Kidney epithelial cell (primary cell): ENCODE measurements at places on chromosomes 2 and 18. TPM values are rescaled to one million over a fixed set of nuclear protein-coding genes. Genes with fewer than 3 reads are reported as not detected.

DNA sequence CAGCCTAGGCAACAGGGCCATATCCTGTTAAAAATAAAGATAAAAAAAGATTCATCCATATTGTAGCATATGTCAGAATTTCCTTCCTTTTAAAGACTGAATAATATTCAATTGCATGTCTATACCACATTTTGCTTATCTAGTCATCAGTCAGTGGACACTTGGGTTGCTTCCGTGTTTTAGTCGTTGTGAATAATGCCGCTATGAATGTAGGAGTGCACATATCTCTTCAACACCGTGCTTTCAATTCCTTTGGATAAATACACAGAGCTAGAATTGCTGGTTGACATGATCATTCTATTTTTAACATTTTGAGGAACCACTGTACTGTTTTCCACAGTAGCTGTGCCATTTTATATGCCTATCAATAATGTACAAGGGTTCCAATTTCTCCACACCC is 14.0 kb upstream of the PLB1 start:
- no peak for DNase-seq

DNA sequence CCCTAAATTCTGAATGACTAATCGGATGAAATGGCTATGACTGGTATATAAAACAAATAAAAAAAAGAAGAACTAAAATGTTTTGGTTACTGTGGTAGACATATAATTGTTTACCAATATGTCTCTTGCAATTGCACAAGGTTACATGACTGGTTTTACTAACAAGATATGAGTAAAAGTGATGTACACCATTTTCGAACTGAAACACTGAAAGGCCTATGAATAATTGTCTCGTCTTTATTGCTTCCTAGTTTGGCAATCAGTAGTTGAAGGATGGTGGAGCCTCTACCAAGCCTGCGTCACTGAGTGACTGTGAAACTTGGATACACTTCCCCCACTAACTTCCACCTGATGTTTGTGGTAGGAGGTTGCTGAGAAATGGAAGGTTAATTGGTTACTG is 16.5 kb downstream of the CDH19 start:
- no peak for DNase-seq

Gene KIDINS220
- 45.1 and 49.1 TPM in 2 replicates for total RNA-seq

Gene PCBP1
- total RNA-seq = 144 and 150 TPM in 2 replicates
